ENCODE measurements at places on chromosomes 2 and 18.
A peak's percentile ranks its signal among the peaks of the same experiment; 100 is the strongest.

GRCh38 chr2:174682007-174682577, 82.2 kb downstream of the CHRNA1 start:
- peak; percentile 53 for DNase-seq

DNA sequence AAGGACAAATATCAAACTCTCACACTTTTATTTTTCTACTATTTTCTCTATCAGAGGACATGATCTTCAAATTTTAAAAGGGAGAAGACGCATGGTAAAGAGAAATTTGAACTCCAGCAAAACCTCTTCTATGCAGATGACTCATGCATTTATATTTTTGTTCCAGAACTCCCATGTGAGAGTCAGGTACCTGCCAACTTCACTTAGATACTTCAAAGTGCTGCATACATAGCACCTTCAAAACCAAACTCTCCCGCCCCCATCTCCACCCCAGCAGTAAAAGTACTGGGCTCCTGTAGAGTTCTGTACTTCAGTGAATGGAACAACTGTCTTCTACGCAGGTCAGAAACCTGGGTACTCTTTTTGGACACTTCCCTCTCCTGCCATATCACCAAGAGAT, 398.3 kb downstream of the TGIF1 start:
- DNase-seq, result no peak

DNA sequence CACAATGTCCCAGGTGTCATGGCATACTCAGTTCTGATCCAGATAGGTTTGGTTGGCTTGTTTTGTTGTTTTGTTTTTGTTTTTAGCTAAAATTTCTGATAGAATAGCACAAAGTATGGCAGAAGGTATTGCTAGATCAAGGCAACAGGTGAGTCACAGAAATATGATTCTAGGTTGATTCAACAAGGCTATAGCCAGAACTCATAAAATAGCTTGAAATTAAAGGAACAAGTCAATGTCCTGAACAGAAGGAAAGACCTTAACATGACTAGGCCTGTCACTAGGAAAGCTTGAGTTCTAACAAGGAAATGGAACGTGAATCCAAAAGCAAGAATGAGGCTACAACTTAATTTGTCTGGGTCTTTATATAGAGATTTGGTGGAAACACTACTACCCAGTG, 157.1 kb downstream of the GALNT3 start:
- no peak for DNase-seq

GRCh38 chr2:220276741-220277444, 649.5 kb downstream of the SLC4A3 start:
- DNase-seq, result no peak

GRCh38 chr18:1665079-1665478, 760.4 kb downstream of the ADCYAP1 start:
- no peak for DNase-seq

DNA sequence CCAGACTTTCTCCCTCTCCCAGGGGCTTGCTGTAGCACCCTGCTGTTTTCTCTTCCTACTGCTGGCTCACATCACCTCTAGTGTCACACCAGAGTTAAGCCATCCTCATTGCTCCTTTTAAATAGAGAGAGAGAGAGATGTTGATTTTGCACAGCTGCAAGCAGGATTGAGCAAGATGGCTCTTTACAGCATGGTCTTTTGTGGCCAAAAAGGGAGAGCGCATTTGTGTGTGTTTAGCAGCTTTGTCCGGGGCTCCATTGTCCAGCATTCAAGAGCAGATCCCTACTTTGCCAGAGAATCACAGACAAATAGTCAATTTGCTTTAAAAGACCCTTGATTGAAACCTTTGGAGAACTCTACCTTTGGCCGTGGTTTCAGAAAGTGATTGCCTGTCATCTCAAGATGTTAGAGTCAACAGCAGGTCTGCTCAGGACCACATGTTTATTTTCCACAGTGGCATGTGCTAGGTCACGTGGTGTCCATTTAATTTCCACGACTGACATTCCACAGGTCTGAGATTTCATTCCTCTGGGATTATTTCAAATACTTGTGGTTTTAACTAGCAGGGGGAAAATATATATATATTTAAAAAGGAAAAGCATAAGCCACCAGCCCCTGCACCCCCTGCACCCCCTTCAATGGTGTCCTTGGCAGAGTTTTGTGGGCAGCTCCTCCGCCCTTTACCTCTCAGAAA, 359.9 kb upstream of the SLC14A2 start:
- no peak for DNase-seq

GRCh38 chr2:45127891-45128290, 118.6 kb upstream of the SIX2 start:
- DNase-seq, result no peak

- DNase-seq, result no peak
Observed at GRCh38 chr18:22226801-22227200, 57.4 kb downstream of the GATA6 start.

- no peak for DNase-seq
Observed at GRCh38 chr2:229800997-229801754, 86.8 kb upstream of the DNER start.

GRCh38 chr18:32112826-32113225, 21.2 kb downstream of the RNF138 start:
- DNase-seq, result no peak

GRCh38 chr2:74739129-74739528, 85.1 kb downstream of the SEMA4F start:
- DNase-seq, result no peak

GRCh38 chr18:33820517-33821371, 242.7 kb downstream of the ASXL3 start:
- DNase-seq, result no peak

- no peak for DNase-seq
Observed at GRCh38 chr2:29777161-29777560, 144.2 kb downstream of the ALK start.

DNA sequence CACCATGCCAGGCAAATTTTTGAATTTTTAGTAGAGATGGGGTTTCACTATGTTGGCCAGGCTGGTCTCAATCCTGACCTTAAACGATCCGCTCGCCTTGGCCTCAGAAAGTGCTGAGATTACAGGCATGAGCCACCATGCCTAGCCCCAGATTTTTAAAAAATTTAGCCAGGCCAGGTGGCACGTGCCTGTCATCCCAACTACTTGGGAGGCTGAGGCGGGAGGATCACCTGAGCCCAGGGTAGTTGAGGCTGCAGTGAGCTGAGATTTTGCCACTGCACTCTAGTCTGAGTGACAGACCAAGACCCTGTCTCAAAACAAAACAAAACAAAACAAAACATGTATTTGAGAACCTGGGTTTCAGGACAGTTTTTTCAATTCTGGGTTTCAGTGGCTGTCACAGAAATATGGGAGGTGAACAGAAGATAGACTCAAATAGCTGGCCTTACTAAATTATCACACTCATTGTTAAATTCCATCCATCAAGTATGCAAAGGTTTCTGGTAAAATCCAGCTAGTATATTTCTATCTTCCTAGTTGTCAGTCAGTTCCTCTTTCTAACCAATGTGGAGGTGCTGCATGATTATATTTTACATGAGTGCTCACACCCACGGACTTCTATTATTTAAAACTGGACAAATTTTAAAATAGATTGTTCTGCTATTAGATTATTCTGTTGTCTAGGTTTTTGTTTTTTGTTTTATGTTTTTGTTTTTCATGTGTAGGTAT, 5.4 kb downstream of the ALPG start:
- no peak for DNase-seq

- DNase-seq, result no peak
Observed at GRCh38 chr2:223669453-223670225, 67.5 kb upstream of the SCG2 start.

DNA sequence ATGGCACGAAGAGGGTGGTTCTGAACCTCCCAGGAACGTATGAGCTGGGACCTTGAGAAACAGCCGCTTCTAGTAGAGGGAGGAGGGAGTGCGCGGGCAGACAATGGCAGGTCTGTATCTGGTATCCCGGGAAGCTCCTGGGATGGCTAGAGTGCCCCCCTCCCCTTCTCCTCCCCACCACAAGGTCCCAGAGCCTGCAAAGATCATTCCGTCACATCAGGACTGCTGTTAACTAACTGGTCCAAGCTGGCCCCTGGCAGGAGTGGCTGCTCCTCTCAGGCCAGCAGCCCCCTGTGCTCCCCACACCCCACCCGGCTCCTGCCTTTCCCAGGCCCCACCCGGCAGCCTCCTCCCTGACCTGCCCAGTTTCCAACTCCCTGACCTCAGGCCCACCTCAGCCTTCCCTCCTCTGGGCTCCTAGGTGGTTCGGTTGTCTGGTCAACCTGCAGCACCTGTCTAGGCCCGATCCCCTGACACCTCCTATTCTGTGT, 75.0 kb downstream of the TPO start:
- DNase-seq, result no peak

DNA sequence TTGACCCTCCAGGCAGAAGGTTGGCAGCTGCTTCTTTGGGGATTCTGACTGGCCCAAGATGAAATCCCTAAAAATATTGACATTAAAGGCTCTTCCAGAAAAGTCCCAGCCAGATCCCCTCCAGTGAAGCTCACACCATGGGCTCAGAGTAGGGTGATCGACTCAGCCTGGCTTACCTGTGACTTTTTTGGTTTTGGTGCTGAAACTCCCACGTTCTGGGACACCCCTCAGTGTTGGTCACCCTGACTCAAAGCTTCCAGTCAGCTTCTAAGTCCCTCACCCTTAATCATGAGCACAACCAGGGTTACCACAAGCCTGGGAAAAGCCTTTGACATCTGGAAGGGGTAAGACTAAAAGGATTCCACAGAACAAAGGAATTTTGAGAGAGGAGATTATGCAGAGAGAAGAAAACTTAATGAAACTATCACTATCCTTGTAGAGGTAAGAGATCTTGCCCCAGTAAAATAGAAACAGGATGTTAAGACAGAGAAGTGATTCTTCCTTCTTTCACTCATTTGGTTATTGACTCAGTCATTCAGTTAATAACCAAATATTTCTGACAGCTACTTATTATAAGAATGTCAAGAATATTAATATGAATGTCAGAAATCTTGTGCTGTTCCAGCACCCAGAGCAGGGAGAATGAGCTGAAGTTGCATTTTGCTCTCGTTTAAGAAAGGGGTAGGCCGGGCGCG, 66.8 kb upstream of the SEC11C start:
- DNase-seq, result no peak

DNA sequence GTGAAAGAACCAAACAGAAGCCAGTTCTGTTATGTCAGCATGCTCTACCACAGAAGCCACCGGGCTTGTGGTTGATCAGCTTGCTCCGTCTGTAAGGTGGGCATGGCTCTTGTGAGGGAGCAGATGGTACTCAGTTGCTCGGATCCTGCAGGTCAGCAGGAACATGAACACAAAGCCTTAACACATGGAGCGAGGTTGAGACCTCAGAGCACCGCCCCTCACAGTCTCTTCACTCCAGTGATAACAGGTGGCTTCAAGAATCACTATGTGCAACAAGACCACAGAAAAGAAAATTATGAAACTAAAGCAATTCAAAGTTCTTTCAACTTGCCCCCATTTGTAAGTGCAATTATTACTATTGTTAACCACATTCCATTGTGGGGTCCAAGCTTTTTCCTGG, 72.1 kb downstream of the OSBPL6 start:
- no peak for DNase-seq

DNA sequence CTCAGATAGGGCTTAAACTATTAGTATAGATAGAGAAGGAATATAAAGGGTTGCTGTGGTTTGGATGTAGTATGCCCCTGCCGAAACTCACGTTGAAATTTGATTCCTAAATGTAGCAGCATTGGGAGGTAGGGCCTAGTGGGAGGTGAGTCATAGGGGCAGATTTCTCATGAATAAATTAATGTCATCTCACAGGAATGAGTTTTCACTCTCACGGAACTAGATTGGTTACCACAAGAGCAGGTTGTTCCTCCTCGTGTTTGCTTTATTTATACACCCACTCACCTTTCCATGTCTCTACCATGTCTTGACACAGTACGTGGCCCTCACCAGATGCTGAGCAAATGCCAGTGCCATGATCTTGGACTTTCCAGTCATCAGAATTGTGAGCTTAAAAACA, 218.2 kb downstream of the RBM43 start:
- no peak for DNase-seq

GRCh38 chr2:216671791-216672343, 23.5 kb downstream of the IGFBP5 start:
- DNase-seq, result no peak

DNA sequence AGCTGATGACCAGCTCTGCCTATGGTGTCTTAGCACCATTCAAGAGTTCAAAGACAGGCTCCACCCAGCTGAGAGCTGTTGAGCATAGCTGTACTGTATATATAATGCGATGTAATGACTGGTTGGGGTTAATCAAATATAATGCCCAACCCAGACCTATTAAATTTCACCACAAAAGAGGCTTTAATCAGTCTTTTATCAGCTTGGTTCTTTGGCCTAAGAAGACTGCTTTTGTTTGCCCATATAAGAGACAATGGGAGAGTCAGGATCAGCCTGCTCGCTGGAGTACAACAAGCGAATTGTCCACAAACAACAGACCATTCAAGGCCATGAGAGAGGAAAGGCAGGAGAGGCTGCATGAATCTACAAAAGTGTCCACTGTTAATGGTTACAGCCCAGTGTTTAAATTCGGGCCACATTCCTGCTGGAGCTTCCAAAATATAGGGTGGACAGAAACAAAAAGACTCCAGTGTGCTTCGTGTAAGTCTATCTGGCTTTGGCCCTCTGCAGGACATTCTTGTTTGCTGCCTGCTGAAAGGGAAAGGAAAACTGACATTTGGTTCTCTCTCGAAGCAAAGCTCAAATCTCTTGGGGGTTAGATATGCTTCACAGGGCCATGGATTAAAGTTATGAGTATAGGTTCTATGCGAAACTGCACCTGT, 299.0 kb upstream of the FBXO11 start:
- DNase-seq, result peak; percentile 38

DNA sequence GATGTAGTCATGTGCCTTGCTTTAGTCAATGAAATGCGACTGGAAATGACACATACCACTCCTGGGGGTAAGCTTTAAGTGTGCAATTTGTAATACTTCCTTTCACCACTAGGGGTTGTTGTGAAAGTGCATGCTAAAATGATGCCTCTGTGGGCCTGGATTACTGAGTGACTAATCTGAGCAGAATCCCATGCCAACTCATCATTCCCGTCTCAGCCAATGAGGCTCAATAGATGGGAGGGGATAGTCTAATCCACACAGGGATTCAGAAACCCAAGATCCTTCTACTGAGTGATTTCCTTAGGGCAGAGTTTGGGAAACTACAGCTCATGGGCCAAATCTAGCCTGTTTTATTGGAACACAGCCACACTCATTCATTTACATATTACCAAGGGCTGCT, 54.0 kb downstream of the HRH4 start:
- DNase-seq, result no peak

All from frontal cortex (tissue), 4 donors.